ENCODE measurements at places on chromosomes 6 and 20.

- DNase-seq = no peak
Observed at GRCh38 chr6:32883789-32884188, 29.8 kb downstream of the PSMB9 start.

GRCh38 chr6:3013486-3013885, 13.8 kb downstream of the NQO2 start:
- DNase-seq = no peak

DNA sequence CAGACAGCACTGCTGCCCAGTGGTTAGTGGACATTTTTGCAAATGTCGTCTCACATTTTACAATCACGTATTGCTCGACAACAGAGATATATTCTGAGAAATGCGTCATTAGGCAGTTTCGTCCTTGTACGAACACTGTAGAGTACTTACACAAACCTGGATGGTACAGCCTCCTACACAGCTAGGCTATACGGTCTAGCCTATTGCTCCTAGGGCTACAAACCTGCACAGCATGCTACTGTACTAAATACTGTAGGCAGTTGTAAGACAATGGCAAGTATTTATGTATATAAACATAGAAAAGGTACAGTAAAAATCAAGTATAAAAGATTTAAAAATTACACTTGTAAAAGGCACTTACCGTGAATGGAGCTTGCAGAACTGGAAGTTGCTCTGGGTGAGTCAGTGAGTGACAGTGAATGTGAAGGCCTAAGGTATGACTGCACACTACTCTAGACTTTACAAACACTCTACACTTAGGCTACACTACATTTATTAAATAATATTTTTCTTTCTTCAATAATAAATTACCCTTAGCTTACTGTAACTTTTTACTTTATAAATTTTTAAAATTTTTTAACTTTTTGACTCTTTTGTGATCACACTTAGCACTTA, 43.1 kb downstream of the ALDH5A1 start:
- no peak for DNase-seq

DNA sequence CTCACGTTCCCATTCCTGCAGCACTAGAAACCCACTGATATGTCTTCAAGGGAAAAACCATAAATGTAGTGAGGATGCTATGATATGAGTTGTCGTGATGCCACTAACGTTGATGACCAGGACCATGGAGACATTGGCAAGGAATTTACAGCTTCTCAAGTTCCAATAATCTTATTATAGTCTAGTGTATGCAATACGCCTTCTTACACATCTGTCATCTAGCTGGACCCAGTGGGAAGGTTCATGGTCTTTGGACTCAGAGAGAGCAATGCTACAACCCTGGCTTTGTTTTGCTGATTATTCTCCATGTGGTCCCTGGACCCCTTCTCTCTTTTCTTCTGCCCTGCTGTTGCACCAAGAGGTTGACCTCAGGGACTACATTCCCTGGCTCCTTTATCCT, 76.0 kb upstream of the BMP2 start:
- no peak for DNase-seq

DNA sequence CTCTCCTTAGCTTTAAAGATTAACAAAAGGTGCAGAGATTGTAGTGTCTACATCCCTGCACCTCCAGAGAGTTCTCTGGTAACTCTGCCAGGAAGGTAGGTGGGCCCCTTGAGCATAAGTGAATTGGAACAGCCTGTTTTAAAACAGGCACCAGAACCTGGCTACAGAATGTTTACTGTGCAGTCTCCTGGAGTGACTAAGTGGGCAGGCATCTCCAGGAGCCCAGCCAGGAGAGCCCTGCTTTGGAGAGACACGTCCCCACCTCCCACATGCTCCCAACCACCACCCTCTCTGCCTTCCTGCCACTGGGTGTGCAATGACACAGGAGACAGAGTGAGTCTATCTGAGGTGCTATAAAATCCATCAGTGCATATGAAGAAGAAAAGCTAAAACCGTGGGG, 110.3 kb upstream of the EYA4 start:
- no peak for DNase-seq

DNA sequence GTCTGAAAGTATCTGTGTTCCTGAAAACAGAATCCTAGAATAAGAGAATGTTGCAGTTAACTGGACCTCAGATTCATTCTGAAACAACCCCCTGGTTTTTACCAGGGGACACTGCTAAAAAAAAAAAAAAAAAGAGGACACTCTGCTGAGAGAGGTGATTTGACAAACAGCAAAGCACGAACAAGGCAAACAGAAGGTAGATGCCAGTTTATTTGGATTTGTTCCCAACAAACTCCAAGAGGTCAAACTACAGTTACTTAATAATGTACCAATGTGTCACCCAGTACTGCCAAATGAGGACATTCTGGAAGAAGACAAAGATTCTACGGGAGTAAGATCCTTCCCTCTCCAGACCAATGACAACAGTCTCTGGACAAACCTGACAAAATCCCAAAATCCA, 40.6 kb upstream of the SLC22A16 start:
- DNase-seq = no peak

DNA sequence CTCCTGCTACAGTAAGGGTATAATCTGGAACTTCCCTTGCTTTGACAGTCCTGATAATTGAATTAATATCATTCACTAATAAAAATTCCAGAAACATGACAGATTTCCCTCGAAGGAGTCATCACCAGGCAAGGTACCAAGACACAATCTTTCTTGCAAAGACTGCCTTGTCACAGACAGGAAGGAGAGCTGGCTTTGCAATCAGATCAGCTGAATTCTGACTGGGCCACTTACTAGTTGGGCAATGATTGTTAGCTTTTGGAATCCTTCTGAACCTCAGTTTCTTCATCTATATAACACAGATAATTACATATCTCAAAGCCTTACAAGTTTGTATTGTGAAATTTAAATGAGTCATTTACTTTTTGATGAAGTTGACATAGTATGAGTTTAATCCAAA, 344.2 kb downstream of the RFPL4B start:
- DNase-seq = no peak

DNA sequence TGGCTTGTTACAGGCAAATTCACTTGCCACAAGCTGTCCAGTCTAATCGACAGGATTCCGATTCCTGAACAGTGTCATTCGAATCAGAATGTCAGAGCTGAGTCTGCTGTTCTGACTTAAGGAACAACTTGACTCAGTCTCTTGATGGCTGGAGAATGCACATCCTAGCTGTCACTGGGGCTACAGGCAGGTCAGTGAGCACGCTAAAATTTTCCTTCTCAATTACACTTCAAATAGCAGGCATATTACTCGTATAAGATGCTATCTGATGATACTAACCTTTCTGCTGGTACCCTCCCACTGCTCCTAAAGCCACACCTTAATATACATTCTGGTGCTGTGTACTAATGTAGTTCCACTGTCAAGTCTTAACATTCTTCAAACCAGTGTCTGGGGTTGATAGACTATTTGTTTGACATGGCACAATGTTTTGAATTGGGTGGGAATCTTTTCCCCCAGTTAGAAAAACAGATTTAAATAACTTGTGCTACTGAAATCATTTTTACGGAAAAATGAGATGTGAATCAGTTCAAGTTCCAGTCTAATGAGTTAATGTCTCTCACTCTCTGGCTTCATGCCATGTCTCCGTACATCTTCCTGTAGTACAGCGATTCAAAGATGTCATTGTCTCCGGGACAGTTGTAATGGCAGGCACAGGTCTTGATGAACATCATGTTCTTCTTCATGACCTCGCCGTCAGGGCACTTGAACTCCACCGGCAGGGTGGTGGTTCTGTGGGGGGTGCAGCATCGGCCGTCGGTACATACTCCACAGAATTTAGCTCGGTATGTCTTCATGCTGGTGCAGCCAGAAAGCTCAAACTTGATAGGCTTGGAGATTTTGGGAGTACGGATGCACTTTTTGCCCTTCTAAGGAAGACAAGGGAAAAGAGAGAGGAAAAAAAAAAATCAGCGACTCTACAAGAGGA, 2.2 kb downstream of the CCN2 start:
- DNase-seq = no peak

GRCh38 chr6:5899216-5900045, 107.3 kb downstream of the NRN1 start:
- DNase-seq = no peak

GRCh38 chr6:27092316-27092692, 155.2 kb upstream of the PRSS16 start:
- no peak for DNase-seq

- DNase-seq = no peak
Observed at GRCh38 chr6:166952121-166952520, 4.2 kb downstream of the RNASET2 start.

GRCh38 chr6:37515712-37516075, 16.0 kb upstream of the CCDC167 start:
- DNase-seq = no peak

- DNase-seq = peak; percentile 16
Observed at GRCh38 chr6:165850434-165851019, 187.5 kb upstream of the PDE10A start.

GRCh38 chr6:137736911-137737310, 130.1 kb upstream of the TNFAIP3 start:
- DNase-seq = no peak

DNA sequence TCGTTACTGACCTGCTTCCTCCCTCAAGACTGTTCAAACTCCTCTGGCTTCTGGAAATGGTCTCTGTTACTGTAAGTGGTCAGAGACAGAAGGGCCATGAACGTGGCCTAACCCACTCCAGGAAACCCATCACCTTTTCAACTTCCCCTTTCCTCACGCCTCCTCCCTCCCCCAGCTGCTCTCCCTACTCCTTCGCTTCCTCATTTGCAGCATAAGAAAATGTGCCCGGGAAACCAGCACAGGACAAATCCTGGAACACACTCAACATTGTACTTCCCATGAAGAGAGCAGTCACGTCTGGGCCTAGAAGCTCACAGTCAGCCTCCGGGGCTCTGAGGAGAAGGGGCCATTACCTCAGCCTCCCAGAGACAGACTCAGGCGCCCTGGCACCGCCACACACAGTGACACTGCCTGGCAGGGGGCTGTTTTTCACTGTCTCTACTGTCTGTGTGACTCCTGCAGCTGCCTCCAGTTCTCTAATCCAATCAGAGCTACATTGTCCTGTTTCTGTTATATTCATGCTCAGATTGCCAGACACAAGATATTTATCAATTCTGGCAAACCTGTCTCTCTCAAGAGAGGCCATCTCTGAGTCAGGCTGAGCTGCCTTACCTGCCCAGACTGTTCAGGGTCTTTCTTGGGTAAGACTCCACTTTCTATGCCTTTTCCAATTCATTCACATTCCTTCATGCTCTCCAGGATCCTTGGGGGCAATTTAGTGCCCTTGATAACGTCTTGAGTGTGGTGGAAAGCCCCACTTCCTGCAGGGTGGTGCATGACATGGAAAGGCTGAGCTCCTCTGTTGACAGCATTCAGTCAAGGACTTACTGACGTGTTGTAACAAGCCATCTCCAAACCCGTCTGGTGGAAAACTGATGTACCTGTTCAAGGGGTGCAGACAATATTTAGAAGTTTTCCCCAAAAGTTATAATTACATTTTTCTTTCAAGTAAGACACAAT, 242.2 kb downstream of the HIVEP2 start:
- DNase-seq = no peak

GRCh38 chr6:131787079-131787478, 20.7 kb upstream of the ENPP1 start:
- DNase-seq = no peak

GRCh38 chr6:51559059-51559458, 528.4 kb downstream of the PKHD1 start:
- DNase-seq = no peak

- no peak for DNase-seq
Observed at GRCh38 chr6:105459049-105459448, 56.2 kb upstream of the PREP start.

DNA sequence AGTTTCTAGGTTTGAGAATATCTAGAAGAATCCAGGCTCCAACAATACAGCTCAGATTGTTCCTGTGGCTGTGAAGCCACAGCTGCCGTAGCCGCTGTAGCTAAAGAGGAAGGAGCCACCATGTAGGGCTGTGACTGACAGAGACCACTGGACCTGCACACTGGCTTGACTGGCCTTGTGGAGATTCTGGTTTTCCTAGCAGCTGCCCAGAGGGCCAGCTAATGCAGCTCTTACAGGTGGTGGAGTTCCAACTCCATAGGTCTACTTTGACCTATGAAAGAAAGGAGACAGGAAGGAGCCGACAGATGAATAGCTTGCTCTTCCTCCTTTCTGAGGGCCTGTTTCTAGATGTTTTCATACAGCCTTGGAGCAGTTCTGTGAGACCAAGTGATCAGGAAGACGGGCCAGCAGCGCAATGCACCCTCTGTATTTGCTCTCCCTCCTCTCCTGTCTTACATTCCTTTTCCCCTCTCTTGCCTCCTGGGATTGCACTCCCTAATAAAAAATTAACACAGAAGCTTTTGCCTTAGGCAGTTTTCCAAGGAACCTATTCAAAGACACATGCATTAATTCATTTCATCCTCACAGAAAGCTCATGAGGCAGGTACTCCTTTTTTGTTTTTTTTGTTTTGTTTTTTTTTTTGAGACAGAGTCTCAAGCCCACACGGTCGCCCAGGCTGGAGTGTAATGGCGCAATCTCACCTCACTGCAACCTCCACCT, 51.8 kb upstream of the MYB start:
- no peak for DNase-seq

DNA sequence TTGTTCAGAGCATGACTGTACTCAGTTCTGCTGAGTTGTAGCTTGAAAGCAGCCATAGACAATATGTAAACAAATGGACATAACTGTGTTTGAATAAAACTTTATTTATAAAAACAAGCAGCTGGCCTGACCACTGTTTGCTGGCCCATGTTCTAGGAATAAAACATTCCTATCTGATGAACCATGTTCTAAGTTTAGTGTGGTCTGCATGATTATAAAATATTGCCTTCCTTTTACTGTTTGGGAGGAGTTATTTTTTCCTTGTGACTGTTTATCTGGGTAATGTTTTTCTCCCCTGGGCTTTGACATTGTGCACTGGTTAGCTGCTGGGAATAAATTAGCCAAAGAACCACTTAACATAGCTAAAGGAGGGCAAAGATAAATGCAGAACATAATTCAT, 55.1 kb downstream of the CDS2 start:
- DNase-seq = no peak

DNA sequence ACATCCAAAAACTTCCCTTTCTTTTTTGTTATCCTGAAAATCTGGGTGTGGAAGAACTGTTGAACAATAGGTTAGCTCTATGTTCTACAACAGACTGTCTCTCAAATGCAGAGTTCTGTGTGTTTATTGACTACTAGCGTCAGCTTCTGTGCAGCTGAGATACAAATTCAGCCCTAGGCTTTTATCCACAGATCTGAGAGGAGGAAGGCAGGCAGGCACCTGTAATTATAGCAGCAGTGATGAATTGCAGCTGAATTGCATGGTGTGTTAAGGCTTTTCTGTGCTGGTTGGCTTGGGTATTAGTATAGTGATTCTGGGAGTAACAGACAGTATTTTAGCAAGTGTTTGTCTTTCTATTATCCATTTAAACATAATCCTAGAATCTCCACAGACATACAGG, 24.4 kb downstream of the GRIK2 start:
- DNase-seq = no peak

GRCh38 chr6:35453236-35453635, 1.1 kb downstream of the FANCE start:
- no peak for DNase-seq

- no peak for DNase-seq
Observed at GRCh38 chr20:50866036-50866685, 65.1 kb downstream of the ADNP start.

GRCh38 chr6:63529498-63529897, 42.8 kb upstream of the LOC128125822 start:
- DNase-seq = no peak
